ENCODE measurements at places on chromosomes 7 and 10.

- DNase-seq, result no peak
These were observed 18.4 kb upstream of the GPR146 start for GRCh38 chr7:1025743-1026581.

DNA sequence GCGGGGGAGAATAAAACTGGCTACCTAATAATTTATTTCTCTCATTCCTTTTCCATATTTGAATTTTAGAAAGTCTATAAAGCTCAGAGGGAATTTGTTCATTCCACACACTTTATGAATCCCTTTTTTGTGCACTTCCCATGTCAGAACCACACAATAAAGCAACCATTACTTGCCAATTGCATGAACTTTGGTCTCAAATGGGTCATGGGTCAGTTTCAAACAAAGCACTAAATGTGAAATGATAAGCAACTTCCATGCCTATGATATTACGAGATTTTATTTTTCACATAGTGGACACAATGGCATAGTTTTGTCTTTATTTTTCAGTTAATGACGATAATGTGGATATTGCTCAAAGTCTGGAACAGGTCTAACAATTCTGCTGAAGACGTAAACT is 18.6 kb upstream of the RELN start:
- DNase-seq, result no peak

GRCh38 chr10:11631890-11632587 is 20.6 kb upstream of the USP6NL start:
- no peak for DNase-seq

- no peak for DNase-seq
These were observed 277.2 kb upstream of the TCERG1L start for GRCh38 chr10:131588704-131589220.

GRCh38 chr10:46001187-46001756 is 29.0 kb downstream of the TIMM23 start:
- DNase-seq, result peak; percentile 89

GRCh38 chr10:306675-307185 is 171.5 kb downstream of the ZMYND11 start:
- DNase-seq, result peak; percentile 15

- no peak for DNase-seq
These were observed 104.4 kb upstream of the ANLN start for GRCh38 chr7:36285276-36285675.

- peak; percentile 57 for DNase-seq
These were observed 105.2 kb upstream of the PPIF start for GRCh38 chr10:79241990-79242619.

GRCh38 chr10:126068322-126068721 is 172.0 kb downstream of the FANK1 start:
- DNase-seq, result no peak

GRCh38 chr7:5429857-5430611 is 6.4 kb upstream of the TNRC18 start:
- DNase-seq, result peak; percentile 80

GRCh38 chr10:25828475-25828874 is 105.6 kb upstream of the MYO3A start:
- no peak for DNase-seq

DNA sequence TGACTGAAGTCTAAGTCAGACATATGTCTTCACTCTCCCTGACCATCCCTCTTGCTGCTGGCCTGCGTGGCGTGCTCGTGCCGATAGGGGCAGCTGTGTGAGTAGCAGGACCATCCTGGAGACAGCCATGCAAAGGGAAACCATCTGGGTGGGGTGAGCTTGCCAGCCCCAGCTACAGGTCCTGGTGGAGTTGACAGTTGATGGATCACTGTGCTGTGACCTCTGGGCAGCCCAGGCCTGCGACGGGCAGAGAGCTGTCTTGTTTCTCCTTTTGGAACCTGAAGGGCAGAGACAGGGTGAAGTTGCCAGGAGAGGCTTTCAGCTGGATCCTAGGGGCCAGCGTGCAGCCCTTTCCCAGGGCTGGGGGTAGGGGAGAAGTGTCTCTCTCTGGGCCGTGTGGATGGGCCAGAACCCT is 44.7 kb downstream of the GRK5 start:
- no peak for DNase-seq

DNA sequence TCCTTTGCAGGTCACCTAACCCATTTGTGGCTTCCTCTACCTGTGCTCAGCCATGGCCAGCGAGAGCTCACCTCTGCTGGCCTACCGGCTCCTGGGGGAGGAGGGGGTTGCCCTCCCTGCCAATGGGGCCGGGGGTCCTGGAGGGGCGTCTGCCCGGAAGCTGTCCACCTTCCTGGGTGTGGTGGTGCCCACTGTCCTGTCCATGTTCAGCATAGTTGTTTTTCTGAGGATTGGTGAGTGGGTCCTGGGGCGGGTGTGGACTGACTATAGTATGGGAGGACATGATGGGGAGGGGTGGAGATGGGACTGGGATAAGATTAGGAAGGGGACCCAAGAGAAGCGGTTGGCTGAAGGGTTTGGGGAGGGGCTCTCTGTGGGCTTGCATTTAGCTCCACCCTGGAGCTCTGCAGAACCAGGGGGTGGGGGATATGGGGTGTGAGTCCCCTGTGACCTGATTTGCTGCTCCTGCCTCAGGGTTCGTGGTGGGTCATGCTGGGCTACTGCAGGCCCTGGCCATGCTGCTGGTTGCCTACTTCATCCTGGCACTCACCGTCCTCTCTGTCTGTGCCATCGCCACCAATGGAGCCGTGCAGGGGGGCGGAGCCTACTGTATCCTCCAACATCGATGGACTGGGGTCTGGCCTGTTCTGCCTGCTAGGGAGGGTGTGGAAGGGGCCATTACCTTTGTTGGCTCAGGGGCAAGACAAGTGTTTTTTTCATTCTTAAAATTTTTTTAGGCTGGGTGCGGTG is 1.8 kb downstream of the SLC12A9 start:
- DNase-seq, result no peak

DNA sequence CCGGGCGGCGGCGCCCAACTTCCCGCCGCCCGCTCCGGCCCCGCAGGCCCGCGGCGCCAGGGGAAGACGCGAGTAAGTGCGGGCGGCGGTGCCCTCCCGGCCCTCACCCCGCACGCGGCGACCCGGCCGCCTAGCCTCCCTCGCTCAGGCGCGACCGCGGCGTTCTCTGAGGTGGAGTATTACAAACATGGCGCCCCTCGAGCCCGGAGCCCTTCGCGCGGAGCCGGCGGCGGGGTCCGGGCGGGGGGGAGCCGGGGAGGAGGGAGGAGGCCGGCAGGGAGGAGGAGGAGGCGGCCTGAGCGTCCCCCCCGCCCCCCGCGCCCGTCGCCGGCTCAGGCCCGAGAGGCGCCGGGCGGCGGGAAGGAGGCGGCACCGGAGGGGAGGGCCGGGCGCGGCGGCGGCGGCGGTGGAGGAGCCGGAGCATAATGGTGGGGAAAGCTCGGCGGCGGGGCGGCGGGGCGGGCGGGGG is at the start of gene ZMYND11:
ZMYND11 (plus strand) TSS at position 324 of the 469 bp plus-strand sequence. CDS start 44,558 bp downstream, outside the sequence.
- DNase-seq, result peak; percentile 61

GRCh38 chr7:35792472-35792871 is 8.4 kb upstream of the SEPTIN7 start:
- no peak for DNase-seq

DNA sequence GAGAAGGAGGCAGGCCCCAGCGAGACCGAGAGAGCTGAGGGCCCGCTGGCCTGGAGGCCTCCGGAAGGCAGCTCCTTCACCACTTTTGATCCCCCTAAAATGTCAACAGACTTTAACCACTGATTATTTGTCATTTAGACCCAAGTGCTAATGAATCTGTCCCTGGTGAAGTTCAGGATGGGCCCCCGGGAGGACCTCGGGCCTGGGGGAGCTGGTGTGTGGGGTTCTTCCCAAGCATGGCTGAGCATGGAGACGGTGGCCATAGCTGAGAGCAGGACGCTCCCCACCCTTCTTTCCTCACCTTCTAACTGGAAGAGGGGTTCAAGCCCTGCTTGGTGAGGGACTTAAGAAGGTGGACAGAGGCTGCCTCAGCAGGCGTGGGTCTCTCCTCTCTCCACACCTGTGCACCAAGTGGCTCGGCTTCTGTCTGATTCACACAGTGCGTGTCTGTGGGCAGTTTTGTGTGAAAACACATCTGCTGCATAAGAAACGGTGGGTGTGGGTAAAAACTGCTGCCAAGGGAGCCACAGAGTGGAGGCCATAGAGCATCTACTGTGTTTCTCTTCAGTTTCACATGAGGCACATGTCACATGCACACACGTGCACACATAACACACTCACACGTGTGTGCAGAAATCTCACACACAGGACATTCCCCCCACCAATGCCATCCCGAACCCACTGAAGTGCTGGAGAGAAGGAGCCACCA is 53.5 kb upstream of the VIPR2 start:
- DNase-seq, result no peak

DNA sequence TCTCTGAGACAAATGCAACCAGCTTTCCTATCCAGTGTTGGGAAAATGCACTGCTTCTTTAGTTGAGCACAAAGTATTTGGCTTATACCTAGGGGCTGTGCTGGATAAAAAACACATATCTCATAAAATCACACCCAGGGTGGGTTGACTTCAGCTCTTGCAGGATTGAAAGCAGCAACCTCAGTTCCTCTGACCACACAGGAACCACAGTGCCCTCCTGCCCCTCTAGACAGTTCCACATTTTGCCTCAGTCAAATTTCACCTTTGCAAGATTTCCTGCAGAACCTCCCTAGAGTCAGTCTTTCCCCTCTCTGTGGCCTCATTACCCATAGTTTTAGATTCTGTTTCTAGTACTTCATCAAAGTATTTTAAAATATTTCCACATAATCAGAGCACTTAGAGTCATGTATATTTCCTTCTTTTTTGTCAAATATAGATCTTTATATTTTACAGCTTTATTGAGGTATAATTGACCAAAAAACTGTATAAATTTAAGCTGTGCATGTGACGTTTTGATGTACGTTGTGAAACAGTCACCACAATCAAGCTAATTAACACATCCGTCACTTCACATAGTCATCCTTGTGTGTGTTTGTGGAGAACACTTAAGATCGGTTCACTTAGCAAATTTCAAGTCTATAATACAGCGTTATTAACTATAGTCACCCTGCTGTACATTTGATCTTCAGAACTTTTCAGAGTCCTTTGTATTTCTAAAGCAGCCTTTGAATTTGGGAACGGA is 37.0 kb upstream of the EGR2 start:
- DNase-seq, result peak; percentile 27

- no peak for DNase-seq
These were observed 493.5 kb downstream of the DNAJB6 start for GRCh38 chr7:157830331-157830730.

- DNase-seq, result no peak
These were observed 91.2 kb upstream of the STARD3NL start for GRCh38 chr7:38086857-38087256.

DNA sequence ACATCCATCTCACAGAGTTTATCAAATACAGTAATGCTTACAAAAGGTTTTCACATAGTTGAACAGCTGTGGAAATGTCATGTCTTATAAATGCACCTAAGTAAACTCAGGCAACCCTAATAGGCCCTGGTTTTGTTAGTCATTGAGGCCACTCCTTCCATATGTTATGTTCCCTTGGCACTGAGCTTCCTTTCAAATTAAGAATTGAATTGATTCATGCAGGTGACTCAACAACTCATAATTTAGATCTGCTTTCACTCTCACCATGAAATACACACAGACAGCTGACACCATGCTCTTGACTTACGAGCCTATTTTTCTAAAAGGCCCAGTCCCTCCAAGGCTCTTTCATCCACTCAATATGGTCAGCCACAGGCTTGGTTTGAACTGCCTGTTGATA is 476.9 kb downstream of the KCNMA1 start:
- no peak for DNase-seq

- DNase-seq, result no peak
These were observed 39.0 kb downstream of the TAC1 start for GRCh38 chr7:97770850-97771249.

All from common myeloid progenitor, CD34-positive (primary cell).